ENCODE measurements at places on chromosomes 5 and 9. TPM values are rescaled to one million over a fixed set of nuclear protein-coding genes. Genes with fewer than 3 reads are reported as not detected.
A peak's percentile ranks its signal among the peaks of the same experiment; 100 is the strongest.

The STKLD1 gene
- 0.33 TPM for total RNA-seq

The SLC45A2 gene
- total RNA-seq, result not detected

The DPYSL3 gene
- total RNA-seq, result 0.14 TPM

DNA sequence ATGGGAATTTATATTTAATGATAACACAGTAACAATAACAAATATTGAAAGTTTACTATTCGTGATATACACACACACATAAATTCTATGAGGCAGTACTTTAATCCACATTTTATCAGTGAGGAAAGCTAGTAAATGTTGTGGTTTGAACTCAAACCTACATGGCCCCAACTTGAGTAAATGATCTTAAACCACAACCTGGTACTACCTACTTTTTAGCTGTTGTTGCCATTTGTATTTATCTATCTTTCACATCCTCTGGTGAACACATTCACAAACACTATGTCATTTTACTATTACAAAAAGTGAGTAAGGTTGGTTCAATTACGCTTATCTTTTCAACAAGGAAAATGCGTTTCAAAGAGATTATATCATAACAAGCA is 186.1 kb downstream of the SMC2 start:
- DNase-seq, result no peak

- no peak for DNase-seq
Measured at GRCh38 chr5:84088996-84089395, 295.7 kb downstream of the EDIL3 start.

DNA sequence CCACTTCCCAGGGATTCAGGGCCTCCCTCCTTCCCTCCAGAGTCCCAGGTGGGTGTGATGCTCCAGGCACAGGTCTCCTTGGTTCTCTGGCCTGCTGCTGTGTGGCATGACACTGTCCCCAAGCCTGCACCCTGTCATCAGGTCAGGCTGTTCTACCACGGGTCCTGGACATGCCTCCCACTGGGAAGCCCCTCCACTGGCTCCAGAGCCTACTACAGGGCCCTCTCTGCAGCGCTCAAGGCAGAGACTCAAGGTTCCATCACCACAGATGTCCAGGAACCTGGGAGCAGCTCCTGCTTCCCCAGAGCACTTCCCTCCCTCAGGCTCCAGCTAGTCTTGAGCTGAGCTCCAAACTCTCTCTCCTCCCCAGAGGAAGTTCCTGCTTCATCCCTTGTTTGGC is 237.3 kb downstream of the PBX3 start:
- DNase-seq, result no peak

DNA sequence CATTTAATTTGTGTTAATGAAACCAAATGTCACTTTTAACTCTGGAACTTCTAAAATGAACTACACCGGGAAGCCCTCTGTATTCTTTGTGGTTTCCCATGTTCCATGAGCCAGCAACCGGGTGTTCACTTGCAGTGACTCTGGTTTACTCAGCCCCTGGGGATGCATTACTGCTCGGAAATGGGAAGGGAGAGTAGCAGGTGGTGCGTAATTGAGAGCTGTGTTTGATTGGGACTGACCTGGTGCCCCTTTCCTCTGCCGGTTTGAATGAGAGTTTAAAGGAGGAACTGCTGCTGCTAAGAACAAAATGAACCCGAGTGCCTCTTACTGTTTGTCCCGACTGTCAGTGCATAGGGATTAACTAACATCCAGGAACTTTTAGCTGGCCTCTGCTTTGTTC is 100.1 kb upstream of the DHFR start:
- DNase-seq, result peak; percentile 79

- no peak for DNase-seq
Measured at GRCh38 chr9:70551801-70552200, 137.3 kb upstream of the KLF9 start.

DNA sequence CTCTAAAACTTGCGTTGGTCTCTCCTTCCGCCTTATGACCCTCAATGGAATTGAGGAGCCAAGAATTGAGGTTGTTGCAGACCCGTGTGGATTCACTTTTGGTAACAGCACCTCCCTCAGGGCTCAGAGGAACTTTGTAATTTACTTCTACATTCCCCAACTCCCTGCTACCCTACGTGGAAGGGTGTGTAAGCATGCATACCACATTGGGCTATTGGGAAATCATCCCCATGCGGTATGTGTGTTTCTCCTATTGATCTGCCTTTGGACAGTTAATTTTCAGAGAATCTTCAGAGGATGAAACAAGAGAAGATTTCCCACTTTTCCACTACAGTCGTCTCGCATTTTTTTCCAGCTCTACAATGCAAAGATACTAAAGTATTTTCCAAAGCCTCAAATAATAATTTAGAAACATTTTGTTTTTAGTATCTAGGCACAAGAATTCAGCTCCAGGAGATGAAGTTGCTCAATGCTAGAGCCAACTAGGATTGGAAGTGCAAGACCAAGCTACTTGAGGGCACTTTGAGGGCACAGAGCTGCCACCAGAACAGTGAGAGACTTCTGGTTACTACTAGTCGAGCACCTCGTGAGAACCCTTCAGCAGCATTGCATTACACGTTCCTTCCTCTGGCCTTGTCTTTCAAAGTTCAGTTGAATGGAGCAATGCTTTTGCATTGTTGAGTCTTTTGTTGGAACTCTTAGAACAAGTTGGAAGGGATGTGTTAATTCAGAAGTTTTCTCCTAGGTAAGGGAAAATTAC is 3.4 kb downstream of the C1QTNF3 start:
- DNase-seq, result no peak

DNA sequence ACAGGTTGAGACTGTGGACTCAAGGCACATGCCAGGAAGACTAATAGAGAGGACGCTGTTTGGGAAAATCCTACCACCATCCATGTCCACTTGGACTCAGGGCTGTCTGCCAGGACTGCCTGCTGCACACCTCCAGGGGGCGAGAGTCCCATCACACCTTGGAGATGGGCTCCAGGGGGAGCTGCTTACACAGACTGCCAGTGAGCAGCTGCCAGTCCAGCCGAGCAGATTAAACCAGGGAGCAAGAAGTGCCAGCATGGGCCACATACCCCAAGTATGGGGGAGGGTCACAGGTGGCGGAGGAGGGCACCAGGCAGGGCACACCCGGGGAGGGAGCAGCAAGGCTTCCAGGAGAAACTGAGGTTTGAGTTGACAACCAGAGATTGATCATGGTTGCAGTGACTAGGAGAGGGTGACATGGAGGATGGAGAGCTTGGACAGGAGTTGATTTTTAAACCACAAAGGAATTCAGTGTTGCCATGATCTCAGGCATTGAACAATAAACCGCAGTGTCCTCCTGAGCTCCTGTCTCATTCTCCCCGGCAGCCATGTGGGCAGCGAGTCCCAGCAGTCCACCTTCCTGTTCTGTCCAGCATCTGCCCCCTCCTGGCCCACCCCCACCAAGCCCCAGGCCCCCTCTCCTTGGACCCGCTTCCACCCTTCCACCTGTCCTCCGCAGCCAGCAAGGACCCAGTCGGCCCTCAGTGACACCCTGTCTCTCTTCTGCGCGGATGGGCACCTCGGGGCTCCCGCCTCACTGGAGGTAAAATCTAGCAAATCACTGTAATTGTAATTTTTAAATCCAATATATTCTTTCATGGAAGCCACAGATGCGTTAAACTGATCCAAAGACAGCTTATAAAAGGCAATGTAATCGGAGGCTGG is 3.1 kb upstream of the VAV2 start:
- no peak for DNase-seq
